EL (cell line): ENCODE measurements at places on chromosomes 12 and 14.

DNA sequence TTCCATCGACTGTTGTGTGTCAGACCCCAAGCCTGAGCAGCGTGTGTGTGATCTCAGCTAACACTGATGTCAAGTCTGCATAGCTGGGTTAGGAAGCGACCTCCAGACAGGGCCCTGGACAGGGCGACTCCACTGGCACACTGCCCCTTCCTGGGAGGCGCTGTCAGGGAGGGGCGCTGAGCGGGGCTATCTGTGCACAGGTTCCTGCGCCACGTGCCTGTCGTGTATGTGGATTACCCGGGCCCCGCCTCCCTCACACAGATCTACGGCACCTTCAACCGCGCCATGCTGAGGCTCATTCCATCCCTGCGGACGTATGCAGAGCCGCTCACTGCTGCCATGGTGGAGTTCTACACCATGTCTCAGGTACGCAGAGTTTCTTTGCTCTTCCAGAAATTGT, 53.9 kb downstream of the DYNC1H1 start:
- no peak for DNase-seq

- no peak for DNase-seq
These were observed 201.2 kb downstream of the ANO4 start for GRCh38 chr12:100995771-100996170.

DNA sequence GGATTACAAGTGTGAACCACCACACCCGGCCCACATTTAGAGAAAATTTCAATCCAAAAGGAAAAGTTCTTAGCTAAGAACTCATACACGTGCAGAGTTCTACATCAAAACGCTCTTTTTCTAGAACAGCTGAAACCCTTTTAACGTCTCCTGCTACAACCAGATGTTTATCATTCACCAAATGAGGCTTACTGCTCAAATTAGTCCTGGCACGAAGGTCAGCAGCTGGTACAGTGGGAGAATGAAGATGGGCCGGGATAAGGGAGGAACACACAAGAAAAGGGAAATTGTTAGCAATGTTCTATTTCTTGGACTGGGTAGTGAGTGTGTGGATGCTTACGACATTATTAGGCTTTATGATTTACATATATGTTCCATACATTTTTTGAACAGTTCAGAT, 37.2 kb downstream of the PRKAB1 start:
- no peak for DNase-seq

- no peak for DNase-seq
These were observed 106.2 kb upstream of the CCDC91 start for GRCh38 chr12:28083840-28084678.

- DNase-seq = no peak
These were observed 145.8 kb downstream of the KIF26A start for GRCh38 chr14:104284107-104284592.

- no peak for DNase-seq
These were observed 22.3 kb downstream of the LGR5 start for GRCh38 chr12:71461787-71462328.

- peak; percentile 17 for DNase-seq
These were observed 102.9 kb downstream of the RASSF9 start for GRCh38 chr12:85733221-85733840.

DNA sequence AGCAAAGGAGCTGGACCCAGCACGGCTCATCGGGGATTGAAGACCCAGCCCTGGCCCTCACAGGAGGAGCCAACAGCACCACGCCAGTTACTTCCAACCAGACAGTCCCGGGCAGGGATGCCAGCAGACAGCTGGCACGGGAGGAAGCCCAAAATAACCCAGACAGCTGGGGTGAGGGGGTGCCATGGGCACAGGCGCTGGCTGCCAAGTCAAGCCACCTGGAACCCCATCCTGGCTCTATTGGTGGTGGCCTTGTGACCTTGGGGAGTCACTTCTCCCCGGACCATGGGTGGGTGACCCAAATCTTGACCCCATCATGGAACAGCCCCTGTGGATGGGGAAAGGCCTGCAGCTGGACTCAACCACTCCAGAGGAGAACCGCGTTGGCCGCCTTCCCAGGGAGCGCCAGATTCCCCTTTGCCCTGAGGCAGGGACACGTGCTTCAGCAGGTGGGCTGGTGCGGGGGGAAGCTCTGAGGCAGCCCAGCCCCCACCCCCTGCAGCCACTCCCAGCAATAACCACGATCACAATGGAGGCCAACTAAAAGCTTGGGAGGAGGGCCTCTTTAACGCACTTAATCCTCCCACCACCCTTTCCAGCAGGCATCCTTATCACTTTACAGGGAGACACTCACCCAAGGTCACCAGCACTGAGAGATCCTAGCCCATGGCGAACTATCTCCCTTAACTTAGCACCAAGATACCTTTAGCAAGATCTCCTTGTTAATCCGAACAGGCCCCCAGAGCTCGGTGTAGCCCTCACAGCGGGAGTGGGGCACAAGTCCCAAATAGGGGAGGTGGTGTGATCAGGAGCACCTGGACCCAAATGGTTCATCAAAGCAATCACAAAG, 4.7 kb upstream of the RHOF start:
- DNase-seq = peak; percentile 42

DNA sequence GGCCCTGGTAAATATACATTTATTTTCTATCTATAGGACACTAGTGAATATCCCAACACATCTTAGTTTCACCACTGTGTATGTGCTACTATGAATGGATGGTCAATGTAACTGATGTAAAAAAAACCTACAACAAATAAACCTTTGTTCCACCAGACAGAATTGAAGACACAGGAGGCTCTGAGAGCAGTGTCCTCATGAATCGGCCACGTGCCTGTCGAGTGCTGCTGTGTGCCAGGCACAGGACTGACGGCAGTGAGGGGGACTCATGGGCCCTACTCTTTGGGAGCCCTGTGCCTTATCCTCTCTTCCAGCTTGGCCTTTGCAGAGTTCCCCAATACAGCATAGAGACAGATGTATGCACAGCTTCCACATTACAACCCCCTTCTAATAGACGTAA, 18.2 kb downstream of the CINP start:
- no peak for DNase-seq

DNA sequence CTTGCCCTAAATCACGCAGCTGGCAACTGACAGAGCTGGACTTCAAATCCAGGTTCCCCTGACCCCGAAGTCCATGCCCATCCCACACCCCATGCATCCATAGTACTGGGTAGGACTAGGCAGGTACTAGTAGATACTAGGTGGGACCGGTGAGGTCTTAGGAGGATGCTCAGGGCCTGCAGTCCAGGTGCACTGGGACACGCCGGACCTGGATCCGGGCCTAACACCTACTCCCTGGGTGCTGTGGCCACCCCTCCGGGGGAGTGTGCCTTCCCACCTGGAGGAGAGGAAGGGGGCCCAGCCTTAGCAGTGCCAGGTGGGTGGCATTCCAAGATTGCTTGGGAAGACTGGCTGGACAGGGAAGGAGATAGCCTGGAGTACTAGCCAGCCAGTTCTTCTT, 64.8 kb downstream of the CACNA1C start:
- no peak for DNase-seq

DNA sequence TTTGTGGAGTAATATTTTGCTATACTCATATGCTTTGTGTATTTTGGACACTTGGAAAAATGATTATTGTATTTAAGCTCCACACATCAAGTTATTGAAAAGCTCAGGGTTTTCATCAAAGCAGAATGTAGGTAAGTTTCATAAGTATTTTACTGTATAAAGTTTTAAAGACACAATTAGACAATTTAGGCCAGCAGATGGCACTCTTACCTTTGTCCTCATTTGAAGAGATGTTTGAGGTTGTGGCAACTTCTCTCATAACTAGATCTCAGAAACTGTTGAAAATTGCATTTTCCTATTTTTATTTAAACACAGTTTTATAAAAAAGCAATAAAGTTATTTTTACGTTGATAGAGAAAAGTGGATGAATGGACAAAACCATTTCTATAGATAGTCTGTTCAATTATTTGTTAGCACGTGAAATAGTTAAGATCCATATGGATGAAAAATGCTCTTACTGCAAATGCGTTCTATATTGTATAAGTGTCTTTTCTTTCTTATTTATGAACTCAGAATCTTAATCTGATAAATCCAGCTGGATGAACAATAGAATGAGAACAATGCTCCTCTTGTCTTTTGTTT, 300.0 kb downstream of the AEBP2 start:
- DNase-seq = peak; percentile 65

DNA sequence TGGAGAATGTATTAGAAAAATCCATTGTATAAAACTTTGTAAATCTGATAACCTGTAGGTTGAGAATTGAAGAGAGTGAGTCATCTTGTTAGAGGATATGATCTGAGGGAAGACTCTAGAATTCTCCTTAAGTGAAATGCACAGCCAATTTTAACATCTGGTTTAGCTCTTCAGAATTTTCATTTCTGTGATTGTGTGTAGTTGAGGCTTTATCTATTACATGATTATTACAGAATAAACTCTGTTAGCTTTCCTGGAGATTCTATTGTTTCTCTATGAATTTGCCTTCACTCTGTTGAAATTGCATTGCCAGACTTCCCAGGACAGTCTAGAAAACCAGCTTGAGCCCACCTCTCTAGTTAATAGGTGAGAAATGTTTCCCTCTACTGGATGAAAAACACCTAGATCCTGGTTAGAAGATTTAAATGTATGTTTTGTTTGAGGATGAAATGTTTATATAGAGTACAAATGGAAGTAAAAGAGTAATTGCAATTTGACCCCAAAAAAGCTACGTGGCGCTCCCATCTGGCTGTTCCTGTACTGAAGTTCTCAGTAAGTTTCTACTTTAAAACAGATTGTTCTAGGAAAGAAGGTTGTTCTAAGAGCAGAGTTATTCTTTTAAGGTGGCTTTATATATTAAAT, 2.9 kb downstream of the NUDT4 start:
- peak; percentile 29 for DNase-seq
